ENCODE measurements at places on chromosomes 1 and 21. TPM values are rescaled to one million over a fixed set of nuclear protein-coding genes. Genes with fewer than 3 reads are reported as not detected.

DNA sequence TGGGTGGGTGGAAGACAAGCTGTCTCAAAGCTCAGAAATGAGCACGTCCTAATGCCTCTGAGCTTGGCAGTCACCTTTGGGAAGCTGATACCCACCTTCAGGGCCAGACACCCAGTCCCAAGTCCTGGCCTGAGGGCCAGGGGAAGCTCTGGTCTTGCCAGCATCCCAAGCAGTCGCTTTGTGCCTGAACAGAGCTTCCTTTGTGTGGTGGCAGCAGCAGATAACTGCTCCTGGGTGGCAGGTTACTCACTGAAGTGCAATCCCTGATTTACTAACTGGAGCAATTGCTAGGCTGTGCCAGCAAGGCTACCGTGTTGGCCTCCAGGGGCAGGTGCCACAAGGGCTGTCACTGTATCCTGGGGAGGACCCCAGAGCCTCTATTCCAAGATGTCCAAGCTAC is 40.4 kb upstream of the GRHL3 start:
- DNase-seq: no peak

- no peak for DNase-seq
Observed at GRCh38 chr1:112460615-112461014, 48.1 kb upstream of the WNT2B start.

- no peak for DNase-seq
Observed at GRCh38 chr21:38852278-38852677, 46.5 kb downstream of the ETS2 start.

DNA sequence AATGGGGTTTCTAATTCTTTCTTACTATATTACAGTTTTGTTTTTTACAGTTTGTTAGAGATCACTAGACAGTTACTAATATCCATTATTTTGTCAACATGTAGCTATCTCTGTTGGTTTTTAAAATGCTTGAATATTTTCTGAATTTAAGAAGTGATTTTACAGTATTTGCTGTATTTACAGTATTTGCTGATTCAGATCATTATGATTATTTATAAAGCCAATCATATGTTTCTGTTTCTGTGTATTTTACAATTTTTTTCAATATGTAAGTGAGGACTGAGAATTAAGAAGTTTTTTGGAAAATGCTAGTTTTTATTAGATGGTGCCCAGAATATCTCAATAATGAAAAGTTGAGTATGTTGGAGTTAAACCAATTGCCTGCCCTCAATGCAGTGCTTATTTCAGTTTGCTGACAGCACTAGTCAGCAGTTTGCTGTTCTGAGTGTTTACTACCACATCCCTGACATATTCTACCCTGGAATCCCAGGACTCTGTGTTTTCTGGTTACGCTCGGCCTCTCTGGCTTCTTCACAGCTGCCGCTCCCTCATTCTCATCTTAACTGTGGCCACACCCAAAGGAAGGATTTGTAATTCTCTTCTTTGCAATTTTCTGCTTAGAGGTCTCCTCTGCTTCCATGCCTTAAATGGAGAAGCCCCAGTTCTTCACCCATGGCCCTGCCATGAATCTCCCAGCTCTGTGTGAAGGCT is 68.0 kb upstream of the BACH1 start:
- DNase-seq: no peak

The GREM2 gene
- 4.7 TPM for total RNA-seq

The DNTTIP2 gene
- 61.5 TPM for total RNA-seq
